GM23338 (cell line): ENCODE measurements at places on chromosomes 3 and 15. TPM values are rescaled to one million over a fixed set of nuclear protein-coding genes. Genes with fewer than 3 reads are reported as not detected.

GMNC gene
- total RNA-seq: 0.31 and 0.47 TPM in 2 replicates

DUOXA2 gene
- not detected in 2 replicates for total RNA-seq

RTP3 gene
- total RNA-seq: 0.97 TPM in 1 of 2 replicates, not detected in the other

GRCh38 chr3:176714034-176714433, 483.2 kb downstream of the TBL1XR1 start:
- H3K36me3 ChIP-seq: no peaks in the 10 kb centered on the region
- no peak overlapping the region for H3K27ac ChIP-seq

DNA sequence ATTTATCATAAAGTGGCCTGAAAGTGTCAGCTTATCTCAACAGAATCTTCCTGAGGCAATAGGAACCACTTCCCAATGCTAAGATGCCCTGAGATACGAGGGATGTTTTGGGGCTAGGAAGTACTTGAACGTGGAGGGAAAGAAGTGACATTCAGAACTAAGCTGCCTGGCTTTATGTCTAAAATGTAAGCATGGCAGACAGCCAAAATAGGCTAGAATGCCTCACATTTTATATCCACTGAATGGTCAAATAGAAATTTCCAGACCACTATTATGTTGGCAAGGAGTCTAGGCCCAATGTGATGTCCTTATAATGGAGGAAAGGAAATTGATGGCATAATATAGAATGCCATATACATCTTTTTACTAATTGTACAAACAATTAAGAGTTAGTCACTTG, 154.9 kb downstream of the PEX5L start:
- no peak for DNase-seq
- H3K36me3 ChIP-seq: no peaks in the 10 kb centered on the region
- H3K27me3 ChIP-seq: no peaks in the 10 kb centered on the region
- H3K4me3 ChIP-seq: no peak overlapping the region

- H3K27ac ChIP-seq: no peak overlapping the region
- no peaks in the 10 kb centered on the region for H3K27me3 ChIP-seq
- no peak for DNase-seq
- H3K4me3 ChIP-seq: no peak overlapping the region
- H3K36me3 ChIP-seq: no peaks in the 10 kb centered on the region
These were observed 165.6 kb downstream of the ABHD5 start for GRCh38 chr3:43856351-43856750.

DNA sequence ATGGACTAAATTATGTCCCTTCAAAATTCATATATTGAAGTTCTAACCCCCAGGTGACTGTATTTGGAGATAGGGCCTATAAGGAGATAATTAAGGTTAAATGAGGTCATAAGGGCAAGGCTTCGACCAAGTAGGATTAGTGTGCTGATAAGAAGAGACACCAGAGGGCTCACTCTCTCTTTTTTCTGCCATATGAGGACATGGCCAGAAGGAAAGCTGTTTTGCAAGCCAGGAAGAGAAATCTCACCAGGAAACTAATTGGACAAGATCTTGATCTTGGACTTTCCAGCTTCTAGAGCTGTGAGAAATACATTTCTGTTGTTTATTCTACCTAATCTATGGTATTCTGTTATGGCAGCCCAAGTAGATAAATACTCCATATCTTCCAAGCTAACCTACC, 503.6 kb upstream of the NAALADL2 start:
- H3K4me1 ChIP-seq: no peaks in the 10 kb centered on the region
- no peak overlapping the region for H3K27ac ChIP-seq
- no peak overlapping the region for H3K4me3 ChIP-seq
- H3K27me3 ChIP-seq: no peaks in the 10 kb centered on the region

GRCh38 chr3:150975992-150976368, 3.5 kb upstream of the CLRN1 start:
- peak; percentile 31 for DNase-seq
- peaks cover 65% of the 10 kb centered on the region for H3K4me1 ChIP-seq
- no peaks in the 10 kb centered on the region for H3K27me3 ChIP-seq
- peak overlapping the region; percentile 19; the same call in 1 of the 2 replicates for H3K4me3 ChIP-seq
- H3K36me3 ChIP-seq: 0 out of 2 replicates have a peak, but pooled peaks cover 2% of the 10 kb centered on the region

DNA sequence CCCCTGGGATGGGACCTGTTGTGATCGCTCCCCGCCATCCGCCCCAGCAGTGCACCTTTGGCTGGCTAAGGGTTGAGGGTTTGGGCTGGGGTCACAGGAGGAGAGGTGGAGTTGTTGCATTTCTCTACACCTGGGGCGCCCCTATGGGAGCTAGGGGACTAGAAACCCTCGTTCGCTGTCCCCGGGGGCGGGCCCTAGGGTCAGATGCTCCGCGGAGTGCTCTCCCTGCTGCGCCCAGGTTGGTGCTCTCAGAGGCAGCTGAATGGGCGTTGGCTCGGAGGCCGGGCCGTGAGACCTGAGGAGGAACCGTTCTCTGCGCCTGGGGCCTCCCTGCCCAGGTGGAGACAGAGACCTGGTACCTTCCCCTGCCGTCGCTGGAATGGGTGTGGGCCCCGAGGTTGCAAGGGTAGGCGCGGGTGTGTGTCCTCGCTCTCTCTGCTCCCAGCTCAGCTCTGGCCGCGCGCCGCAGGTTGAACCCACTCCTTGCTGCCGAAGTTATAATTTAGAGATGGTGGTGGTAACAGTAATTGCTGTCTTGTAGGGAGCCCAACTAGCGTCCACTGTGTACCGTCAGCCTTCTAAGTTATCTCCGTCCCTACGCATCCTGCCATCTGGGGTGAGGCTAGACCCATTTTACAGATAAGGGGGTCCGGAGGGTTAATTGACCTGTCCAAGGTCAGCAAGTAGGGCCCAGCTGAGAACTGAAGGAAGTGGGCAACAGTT, 965 bp downstream of the FLNB start:
- H3K36me3 ChIP-seq: no peaks in the 10 kb centered on the region
- H3K27me3 ChIP-seq: no peaks in the 10 kb centered on the region
- peak; percentile 62 for DNase-seq
- H3K4me1 ChIP-seq: peaks cover 40% of the 10 kb centered on the region
- peak overlapping the region; percentile 100 for H3K4me3 ChIP-seq

GRCh38 chr3:74001436-74001835, 376.7 kb upstream of the PDZRN3 start:
- no peak overlapping the region for H3K4me3 ChIP-seq
- no peak overlapping the region for H3K27ac ChIP-seq
- no peaks in the 10 kb centered on the region for H3K36me3 ChIP-seq
- no peaks in the 10 kb centered on the region for H3K4me1 ChIP-seq
- no peaks in the 10 kb centered on the region for H3K27me3 ChIP-seq
- no peak for DNase-seq

DNA sequence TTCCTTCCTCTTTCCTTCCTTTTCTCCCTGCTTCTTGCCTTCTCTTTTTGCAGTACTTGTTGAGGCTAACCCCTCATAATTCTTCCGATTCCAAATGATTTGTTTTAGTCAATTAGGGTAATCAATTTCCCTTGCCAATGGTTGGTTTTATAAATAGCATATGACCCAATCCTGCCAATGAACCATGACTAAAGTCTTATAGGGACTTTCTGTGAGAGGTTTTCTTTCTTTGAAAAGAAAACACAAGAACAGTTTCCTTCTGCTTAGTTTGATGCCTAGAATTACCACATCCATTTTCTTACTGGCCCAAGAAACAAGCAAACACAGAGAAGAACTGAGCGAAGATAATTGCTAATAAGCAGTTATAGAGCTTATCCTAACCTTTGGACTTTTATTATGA, 292.5 kb upstream of the SATB1 start:
- no peaks in the 10 kb centered on the region; the same call in 1 of the 2 replicates for H3K4me1 ChIP-seq
- no peak overlapping the region for H3K4me3 ChIP-seq
- H3K36me3 ChIP-seq: no peaks in the 10 kb centered on the region
- no peak for DNase-seq

GRCh38 chr3:187265461-187265955, 26.0 kb downstream of the MASP1 start:
- no peaks in the 10 kb centered on the region for H3K27me3 ChIP-seq
- H3K4me3 ChIP-seq: no peak overlapping the region
- no peak overlapping the region for H3K27ac ChIP-seq
- H3K4me1 ChIP-seq: peaks cover 6% of the 10 kb centered on the region
- peaks cover 6% of the 10 kb centered on the region; the same call in 1 of the 2 replicates for H3K36me3 ChIP-seq

DNA sequence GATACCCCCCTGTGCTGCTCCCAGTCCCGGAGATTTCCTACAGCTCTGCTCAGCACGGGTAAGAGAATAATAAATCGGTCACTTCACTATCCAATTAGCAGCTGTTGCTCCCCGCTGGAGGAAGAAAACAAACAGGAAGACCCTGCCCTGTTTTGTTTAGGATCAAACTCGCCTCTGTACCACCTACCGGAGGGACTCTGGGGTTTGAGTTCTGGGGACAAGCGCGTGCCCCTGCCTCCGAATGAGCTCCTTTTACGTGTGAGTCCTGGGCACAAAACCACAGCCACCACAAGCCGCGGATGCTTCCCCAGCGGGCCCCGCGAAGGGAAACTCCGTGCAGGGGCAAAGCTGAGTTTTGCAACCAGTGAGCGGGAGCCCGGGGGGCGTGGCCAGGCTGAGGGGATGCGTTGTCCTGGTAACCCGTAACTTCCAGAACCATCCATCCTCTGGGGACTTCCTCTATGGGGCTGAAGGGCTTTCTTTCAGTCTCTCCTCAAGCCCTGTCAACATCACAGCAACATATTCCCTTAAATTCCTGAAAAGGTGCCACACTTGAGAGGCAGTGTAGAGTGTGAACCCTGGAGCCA, 315.7 kb upstream of the PROK2 start:
- H3K4me3 ChIP-seq: peak overlapping the region; percentile 82
- no peak overlapping the region for H3K27ac ChIP-seq
- H3K36me3 ChIP-seq: no peaks in the 10 kb centered on the region
- 0 out of 2 replicates have a peak, but pooled peaks cover 4% of the 10 kb centered on the region for H3K4me1 ChIP-seq
- DNase-seq: peak; percentile 91
- H3K27me3 ChIP-seq: peaks cover 3% of the 10 kb centered on the region; the same call in 1 of the 2 replicates

GRCh38 chr3:33250712-33251111, 26.5 kb upstream of the FBXL2 start:
- H3K4me1 ChIP-seq: no peaks in the 10 kb centered on the region
- no peak overlapping the region for H3K4me3 ChIP-seq
- no peaks in the 10 kb centered on the region for H3K27me3 ChIP-seq
- no peaks in the 10 kb centered on the region for H3K36me3 ChIP-seq
- peak; percentile 33 for DNase-seq

GRCh38 chr3:105791131-105791530, 77.7 kb downstream of the CBLB start:
- no peaks in the 10 kb centered on the region for H3K27me3 ChIP-seq
- no peak overlapping the region for H3K27ac ChIP-seq
- H3K4me1 ChIP-seq: peaks cover 29% of the 10 kb centered on the region
- H3K36me3 ChIP-seq: no peaks in the 10 kb centered on the region

DNA sequence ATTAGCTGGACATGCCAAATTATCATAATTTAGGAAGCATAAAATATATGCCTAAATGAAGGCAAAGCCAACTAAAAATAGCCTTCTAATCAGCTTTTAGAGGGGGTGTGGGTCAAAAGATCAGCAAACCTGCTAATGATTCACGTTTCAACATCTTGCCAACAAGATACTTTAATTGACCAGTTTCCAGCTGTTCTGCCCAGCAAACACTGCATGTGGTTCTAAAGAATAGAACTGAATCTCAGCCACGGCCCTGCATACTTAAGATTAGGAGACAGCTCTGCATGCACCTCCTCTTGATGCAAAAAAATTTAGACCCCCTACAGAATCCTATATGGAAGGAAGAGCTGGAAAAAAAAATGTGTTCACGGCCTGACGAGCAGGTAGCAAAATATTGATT, 500.5 kb downstream of the TBL1XR1 start:
- H3K36me3 ChIP-seq: no peaks in the 10 kb centered on the region
- H3K4me1 ChIP-seq: no peaks in the 10 kb centered on the region
- H3K27me3 ChIP-seq: no peaks in the 10 kb centered on the region
- H3K4me3 ChIP-seq: no peak overlapping the region
- no peak overlapping the region for H3K27ac ChIP-seq

DNA sequence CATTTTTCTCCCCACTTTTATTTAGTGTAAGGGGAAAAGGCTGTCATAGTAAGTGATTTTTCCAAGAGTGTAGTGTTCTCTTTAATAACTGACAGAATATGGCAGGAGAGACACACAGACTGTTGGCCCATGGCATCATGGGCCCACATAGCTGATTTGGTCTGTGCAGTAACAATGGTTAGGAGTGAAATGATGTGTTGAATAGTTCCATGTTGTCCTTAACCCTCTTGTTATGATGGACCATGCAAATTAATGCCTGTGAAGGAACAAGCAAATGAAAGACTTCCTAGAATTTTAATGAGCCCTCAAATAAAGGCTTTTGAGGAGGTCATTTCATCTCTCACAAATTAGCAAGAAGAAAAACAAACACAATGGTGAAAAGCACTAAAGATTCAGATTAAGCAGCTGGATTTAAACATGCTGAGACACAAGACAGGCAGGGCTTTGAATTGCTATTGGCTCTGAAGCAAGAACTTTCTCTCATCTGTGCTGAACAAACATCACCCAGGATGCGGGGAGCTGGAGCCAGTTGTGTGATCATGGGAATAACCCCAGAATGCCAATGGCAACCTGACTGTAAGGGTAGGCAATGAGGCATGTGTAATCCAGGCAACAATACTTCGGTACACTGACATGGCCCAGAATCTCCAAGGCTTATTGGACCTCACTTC, 136.7 kb upstream of the VEPH1 start:
- no peaks in the 10 kb centered on the region for H3K27me3 ChIP-seq
- H3K4me3 ChIP-seq: no peak overlapping the region

DNA sequence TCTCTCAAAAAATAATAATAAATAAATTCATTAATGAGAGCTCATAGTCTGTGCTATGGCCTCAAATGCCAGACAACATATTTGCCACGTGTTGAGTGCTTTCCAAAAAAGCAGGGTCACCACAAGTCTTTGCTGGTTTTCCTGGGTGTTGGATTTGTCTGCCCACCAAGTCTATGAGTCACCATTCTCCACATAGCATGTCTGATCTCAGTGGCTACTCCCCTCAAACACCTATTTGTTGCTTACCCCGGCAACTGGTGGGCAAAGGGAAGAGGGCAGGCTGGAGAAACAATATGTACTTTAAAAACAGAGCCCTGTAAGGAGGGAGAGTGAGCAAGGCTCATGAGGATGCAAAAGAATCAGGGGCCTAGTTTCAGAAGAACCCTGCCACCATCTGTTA, 120.0 kb upstream of the ARRDC4 start:
- H3K4me3 ChIP-seq: no peak overlapping the region
- H3K4me1 ChIP-seq: no peaks in the 10 kb centered on the region
- no peak for DNase-seq
- no peaks in the 10 kb centered on the region for H3K36me3 ChIP-seq
- H3K27ac ChIP-seq: no peak overlapping the region

DNA sequence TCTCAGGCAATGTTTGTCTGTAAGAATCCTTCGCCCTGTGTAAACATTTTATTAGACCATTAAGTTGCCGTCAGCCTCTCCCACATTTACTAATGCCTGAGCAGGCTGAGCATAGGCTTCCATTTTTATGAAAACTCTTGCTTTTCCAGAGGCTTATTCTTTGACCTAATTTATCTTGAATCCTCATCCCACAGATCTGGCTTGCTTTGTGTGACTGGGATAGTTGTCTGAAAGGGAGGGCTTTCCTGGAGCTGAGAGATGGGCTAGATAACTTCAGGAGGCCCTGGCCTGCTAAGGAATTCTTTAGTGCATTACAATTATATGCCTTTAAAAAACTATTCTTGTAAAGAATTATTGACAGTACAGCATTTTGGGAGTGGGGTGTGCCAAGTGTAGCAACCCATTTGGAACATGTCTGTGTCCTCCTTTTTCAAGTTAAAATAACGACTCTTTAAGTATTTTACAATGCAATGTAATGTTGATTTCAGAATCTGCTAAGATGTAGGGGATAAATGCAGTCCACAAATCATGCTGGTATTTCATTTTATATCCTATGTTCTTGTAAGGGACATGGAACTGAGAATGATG, 52.4 kb downstream of the EEFSEC start:
- no peak overlapping the region for H3K27ac ChIP-seq
- H3K4me3 ChIP-seq: no peak overlapping the region
- peaks cover 26% of the 10 kb centered on the region for H3K4me1 ChIP-seq
- H3K36me3 ChIP-seq: no peaks in the 10 kb centered on the region
- no peak for DNase-seq

- DNase-seq: no peak
- no peaks in the 10 kb centered on the region for H3K27me3 ChIP-seq
- H3K4me1 ChIP-seq: no peaks in the 10 kb centered on the region
- H3K27ac ChIP-seq: no peak overlapping the region
These were observed 835.4 kb upstream of the GBE1 start for GRCh38 chr3:82596805-82597204.
